ENCODE measurements at places on chromosomes 1 and 21.

GRCh38 chr1:113109908-113110554, 37.0 kb downstream of the LRIG2 start:
- no peak for DNase-seq

- peak; percentile 61 for DNase-seq
These were observed 683 bp downstream of the LRRC8D start for GRCh38 chr1:89821322-89822108.

- DNase-seq = no peak
These were observed 142.0 kb upstream of the KCNJ15 start for GRCh38 chr21:38114717-38115333.

DNA sequence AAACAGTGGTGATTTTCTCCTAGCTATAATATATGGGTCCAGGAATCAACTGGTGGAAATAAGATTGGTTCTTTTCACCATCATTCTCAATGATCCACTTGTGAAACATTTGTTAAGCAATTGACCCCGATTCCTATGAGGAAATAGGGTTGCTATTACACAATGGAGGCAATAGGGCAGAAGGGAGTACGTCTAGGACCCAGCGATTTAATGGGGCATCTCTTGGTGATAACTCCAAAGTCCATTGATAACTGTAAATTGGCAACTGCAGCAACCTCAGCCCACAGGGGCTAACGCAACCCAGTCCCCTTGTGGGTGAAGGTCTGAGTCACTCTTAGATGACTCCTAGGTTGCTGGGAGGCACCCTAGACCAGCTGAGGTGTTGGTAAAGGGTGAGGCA, 62.5 kb upstream of the BARHL2 start:
- no peak for DNase-seq

- DNase-seq = no peak
These were observed 377.8 kb downstream of the USH2A start for GRCh38 chr1:216045400-216045799.

GRCh38 chr1:65469126-65469888, 48.8 kb downstream of the LEPR start:
- no peak for DNase-seq

DNA sequence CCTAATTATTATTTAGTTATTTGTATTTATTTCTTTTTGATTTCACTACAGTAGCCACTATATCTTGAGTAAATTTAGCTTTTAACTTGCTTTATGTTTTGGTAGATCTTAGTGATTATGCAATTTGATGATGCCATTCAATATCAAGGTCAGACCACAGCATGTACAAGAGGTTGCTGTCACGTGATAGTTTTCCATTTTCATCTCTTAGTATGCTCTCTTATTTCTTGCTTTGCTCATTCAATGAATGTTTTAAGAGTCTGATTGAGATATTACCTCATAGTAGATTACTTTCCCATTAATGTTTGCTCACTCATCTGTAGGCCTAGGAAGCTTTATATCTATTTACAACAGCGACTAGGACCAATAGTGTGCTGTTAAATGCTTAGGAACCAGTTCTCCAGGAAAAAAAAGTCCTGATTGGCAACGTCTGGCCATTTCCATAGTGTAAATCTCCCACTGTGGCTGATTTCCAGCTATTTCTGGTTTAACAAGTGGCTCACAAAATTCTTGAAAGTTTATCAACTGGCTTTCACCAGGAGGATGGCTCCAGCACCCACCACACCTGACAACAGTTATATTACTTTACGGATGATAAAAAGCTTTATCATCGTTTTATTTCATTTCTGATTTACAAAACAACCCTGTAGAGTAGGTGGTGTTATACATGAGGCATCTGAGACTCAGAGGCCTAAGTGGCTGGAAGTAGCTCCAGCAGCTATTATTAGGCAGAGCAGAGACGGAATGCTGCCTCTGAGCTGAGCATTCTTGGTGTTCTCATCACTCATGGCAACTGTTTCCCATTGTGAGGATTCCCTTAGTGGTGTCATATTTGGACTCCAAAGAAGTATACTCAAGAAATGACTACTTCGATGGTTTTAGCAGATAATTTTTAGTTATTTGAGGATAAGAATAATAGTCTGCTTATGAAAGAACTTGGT, 235.2 kb downstream of the DISC1 start:
- DNase-seq = no peak

DNA sequence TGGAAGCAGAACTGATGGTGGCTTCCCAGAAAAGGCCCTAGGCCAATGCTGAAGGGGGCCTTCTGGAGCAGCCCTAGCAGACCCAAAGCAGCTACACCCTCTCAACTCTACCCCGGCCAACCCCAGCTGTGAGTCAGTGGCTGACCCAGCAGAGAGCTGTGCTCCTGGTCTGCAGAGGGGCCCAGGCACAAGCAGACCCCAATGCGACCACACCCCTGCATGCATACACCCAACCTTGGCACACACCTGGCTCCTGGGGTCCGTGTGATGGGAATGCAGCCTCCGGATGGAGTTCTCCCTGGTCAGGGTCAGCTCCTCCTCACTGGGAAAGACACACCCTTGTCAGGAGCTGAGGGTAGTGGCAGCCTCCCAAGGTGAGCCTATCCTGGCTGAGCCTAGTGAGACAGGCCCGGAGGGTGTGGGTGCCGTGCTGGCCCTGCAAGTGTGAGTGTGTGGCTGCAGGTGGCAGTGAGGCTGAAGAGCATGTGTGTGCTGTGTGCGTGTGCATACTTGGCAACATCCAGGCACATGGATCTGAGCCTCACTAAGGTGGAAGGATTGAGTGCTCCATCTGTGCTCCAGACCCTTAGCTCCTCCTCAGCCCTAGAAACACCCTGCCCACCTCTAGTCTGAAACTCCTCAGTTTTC, 3.9 kb upstream of the ARHGAP30 start:
- DNase-seq = no peak

DNA sequence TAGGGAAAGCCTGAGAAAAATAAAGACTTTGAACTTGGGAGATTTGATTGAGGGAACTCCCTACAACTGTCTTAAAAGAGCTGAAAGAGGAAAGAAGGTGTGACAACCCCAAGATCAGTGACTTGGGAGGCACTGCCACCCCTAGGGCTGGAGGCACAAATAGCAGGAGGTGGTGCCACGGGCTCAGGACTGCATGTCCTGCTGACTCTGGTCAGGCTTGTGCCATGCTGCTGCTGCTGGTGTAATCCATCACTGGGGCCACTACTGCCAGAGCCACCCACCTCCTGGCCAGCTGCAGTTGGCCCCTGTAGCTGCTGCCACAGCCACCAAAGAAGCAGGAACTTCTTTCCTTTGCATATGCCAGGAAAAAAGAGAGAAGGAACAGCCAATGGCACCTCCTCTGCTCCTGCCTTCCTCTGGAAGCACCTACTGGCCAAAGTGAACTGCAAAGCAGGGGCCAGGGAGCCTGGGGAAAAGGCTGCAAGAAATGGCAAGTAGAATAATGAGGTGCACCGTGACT, 730.3 kb downstream of the PTPRU start:
- no peak for DNase-seq

- no peak for DNase-seq
These were observed 303.8 kb downstream of the DISC1 start for GRCh38 chr1:231930257-231930947.

GRCh38 chr1:95126366-95126765, 9.2 kb downstream of the TLCD4 start:
- DNase-seq = no peak

DNA sequence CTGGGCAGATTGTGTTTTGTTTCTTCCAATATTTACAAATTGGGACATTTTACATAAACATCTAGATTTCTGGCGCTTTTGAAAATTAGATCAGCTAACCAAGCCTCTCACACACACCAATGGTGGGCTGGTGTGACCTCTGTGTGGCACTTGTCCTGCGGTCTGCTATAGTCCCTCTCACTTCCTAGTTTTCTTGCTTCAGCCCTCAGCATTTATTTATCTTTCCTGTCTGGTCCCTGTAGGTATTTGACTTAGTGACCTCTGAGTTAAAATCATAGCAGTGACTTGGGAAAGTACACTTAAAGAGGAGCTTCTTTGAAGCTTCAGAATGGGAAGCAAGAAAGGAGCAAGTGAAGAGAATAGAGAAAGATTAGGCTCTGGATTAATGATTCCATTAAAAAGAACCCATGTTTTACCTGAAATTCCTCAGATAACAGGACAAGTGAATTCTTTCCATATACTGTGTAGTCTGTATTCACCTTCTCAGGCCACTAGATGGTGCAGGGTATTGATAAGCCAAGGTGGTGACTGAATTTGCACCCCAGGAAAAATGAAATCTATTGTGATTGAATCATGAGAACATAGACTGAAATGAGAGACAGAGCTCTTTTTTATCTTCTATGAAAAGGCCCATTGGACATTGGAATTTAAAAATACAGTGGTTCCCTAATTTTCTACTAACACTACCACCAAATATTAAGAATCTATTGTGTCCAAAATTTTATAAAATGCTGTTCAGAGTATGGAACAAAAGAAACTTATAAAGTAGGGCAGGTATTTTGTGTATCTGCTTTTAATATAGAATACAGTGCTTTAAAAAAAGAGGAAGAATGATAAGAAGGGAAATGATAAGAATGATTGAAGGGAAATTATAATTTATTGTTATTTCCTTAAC, 7.1 kb upstream of the DIPK1A start:
- no peak for DNase-seq

- no peak for DNase-seq
These were observed 9.2 kb upstream of the FNBP1L start for GRCh38 chr1:93438716-93439115.

GRCh38 chr1:27601771-27602461, 2.0 kb downstream of the AHDC1 start:
- DNase-seq = no peak

- no peak for DNase-seq
These were observed 24.4 kb downstream of the KCNA2 start for GRCh38 chr1:110581682-110582145.

DNA sequence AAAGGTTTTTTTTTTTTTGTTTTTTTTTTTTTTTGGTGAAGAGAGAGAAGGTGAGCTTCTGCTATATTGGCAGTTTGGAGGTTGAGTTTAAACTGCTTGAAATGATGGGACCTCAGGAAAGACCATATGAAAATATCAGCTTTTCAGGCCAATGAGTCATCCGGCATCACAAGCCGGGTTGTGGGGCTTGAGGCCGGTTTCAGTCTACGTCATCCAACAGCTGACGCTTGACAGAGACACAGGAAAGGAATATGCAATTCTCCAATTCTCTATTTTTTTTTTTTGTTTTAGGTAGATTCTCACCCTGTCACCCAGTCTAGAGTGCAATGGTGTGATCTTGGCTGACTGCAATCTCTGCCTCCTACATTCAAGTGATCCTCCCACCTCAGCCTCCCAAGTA, 52.4 kb downstream of the KCNJ6 start:
- no peak for DNase-seq

- no peak for DNase-seq
These were observed 54.7 kb downstream of the FNBP1L start for GRCh38 chr1:93502571-93502970.

DNA sequence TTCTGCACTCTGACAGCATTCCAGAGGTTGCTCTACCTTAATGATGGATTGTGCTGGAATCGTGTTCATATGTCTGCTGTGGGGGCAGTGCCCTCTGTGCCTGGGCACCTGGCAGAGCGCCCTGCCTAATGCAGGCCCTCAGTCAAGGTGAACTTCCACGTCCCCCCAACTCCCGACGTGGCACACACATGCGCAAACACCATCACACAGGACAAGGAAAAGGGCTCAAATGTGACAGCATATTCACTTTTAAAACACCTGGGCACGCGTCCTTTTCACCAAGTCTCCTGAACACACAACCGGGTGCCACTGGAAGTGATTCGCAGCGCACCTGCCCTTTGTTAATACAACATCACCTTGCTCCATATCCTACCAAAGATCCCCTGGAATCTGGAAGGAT, 11.7 kb downstream of the TPRG1L start:
- no peak for DNase-seq

GRCh38 chr1:82485591-82486369, 685.0 kb downstream of the ADGRL2 start:
- DNase-seq = no peak

- no peak for DNase-seq
These were observed 20.0 kb downstream of the FOXD3 start for GRCh38 chr1:63342402-63342801.
